ENCODE measurements at places on chromosomes 13 and 19.

- DNase-seq: no peak
Observed at GRCh38 chr13:112693831-112694497, 4.1 kb downstream of the ATP11A start.

DNA sequence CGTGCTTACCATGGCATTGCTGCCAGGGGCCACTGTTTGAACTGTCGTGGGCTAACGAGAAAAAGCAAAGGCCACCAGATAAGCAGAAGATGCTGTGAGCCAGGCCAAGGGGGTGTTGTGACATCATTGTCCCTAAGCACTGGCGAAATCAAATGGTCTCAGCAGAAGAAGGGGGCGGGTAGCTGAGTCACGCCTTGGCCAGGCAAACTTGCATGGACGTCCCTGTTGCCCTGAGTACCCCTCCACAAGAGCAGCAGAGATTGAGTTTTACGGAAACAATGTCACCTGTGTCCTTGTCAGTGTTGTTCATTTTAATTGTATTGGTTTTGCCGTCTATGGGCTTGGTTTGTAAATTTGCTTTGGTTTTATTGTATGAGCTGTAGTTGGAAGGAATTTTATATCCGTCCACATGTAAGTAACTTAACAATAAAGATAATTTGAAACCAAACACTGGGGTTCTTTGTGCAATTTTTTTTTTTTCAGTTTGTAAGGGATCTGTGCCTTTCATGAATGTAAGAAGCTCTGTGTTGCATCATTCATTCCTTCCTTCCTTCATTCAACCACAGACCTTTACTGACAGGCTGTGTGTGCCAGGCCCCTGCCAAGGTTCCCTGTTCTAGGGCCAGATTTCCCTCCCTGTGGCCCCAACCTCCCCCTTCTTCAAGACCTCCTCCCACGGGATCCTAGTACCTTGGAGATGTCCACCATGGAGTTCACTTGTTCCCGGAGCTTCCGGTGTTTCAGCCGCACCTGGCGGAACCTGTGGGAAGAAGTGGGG is 12.3 kb downstream of the KCNN4 start:
- no peak for DNase-seq

DNA sequence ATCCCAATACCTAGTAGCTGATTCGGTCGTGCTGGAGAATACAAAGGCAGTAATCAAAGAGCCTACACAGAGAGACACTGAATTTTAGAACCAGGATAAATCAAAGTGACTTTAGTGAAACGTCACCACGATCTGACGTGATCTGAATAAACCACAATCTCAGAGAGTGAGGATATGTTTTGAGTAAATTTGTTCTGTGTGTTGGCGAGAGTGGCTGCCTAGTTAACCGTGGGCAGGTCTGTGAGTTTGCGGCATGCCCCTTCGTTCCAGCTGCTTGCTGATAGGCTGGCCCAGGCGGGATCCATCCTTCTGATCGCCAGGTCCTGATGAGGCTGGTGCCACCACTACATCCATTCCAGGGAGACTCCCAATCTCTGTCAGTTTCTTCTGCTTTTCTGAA is 40.4 kb downstream of the LRCH1 start:
- DNase-seq: peak; percentile 65

- peak; percentile 44 for DNase-seq
Observed at GRCh38 chr19:14337510-14337909, 43.7 kb upstream of the ADGRE5 start.

GRCh38 chr19:34165295-34165738 is 7.0 kb upstream of the LSM14A start:
- no peak for DNase-seq

GRCh38 chr19:3543150-3544057 is 4.4 kb downstream of the TEKTIP1 start:
- no peak for DNase-seq

- no peak for DNase-seq
Observed at GRCh38 chr13:35793823-35794222, 317.3 kb upstream of the MAB21L1 start.

DNA sequence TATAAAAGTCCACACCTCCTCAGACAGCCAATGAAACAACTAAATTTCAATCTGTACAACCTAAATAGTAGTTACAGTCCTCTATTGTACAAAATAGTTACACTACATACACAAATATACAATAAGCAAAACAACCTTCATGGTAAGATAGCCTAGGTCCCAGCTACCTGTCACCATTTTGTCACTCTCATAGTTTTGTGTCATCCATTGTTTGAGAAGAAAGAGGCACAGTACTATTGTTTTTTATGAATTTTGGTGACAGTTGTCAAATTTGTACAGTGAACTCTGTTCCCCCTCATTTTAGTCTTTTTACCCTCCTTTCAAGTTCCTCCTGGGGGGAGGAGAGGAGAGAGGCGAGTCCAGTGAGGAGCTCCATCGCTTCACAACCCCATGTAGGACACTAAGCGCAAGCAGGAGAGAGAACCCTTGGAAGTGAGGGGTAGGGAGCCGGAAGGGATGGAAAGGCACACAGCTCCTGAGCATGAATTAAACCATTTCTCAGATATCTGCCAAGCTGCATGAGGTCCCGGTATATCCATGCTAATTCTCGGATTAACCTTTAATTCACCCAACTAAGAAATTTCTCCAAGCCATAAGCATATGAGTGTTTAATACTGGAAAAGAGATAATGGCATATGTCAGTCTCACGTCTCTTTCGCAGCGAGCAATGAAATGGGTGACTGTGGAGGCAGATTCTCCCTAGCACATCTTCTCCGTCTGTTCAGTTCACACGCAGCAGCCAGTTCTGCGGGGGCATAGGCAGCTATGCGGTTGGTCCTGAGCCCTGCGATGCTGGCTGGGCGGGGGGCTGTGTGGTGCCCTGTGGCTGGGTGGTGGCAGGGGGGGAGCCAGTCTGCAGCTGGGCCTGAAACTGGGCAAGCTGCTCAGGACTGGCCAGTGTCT is 60.5 kb downstream of the SERP2 start:
- DNase-seq: no peak

GRCh38 chr19:18408053-18408476 is 10.6 kb upstream of the LRRC25 start:
- DNase-seq: no peak

- DNase-seq: no peak
Observed at GRCh38 chr19:39334444-39334976, 1.3 kb downstream of the GMFG start.

GRCh38 chr13:27678306-27679040 is 56.8 kb downstream of the POLR1D start:
- no peak for DNase-seq

DNA sequence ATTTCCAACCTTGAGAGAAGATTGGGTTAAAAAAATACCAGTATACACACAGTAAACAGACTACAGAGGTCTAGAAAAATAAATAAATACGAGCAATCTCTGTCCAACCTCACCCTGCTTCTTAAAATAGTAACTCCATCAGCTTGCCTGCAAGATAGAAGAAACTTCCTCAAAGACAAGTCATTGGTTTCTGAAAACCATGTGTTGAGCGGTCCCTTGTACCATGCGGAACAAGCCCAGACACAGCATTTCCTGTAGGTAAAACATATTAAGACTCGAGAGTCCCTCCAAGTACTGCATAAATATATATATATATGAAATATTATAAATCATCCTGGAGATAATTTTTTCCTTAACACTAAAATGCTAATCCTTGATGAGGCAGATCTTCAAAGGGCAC is 157.4 kb downstream of the MZT1 start:
- no peak for DNase-seq

- DNase-seq: no peak
Observed at GRCh38 chr19:49801966-49802661, 11.0 kb downstream of the FUZ start.

DNA sequence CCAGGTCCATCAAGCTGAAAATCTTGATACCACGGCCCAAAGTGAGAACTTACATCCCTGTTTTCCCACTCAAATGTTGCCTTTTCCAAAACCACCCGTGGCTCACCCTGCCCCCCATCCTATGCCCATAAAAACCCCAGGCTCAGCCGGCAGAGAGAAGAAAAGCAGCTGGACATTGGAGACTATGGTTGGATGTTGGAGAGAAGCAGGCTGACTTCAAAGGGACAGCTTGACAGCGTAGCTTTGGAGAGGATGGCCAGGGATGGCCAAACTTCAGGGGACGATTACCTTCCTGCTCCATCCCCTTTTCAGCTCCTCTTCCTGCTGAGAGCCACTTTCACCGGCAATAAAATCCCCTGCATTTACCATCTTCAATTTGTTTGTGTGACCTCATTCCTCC is 3.5 kb upstream of the ZNF792 start:
- DNase-seq: no peak

GRCh38 chr13:40460116-40460515 is 206.3 kb downstream of the FOXO1 start:
- no peak for DNase-seq

DNA sequence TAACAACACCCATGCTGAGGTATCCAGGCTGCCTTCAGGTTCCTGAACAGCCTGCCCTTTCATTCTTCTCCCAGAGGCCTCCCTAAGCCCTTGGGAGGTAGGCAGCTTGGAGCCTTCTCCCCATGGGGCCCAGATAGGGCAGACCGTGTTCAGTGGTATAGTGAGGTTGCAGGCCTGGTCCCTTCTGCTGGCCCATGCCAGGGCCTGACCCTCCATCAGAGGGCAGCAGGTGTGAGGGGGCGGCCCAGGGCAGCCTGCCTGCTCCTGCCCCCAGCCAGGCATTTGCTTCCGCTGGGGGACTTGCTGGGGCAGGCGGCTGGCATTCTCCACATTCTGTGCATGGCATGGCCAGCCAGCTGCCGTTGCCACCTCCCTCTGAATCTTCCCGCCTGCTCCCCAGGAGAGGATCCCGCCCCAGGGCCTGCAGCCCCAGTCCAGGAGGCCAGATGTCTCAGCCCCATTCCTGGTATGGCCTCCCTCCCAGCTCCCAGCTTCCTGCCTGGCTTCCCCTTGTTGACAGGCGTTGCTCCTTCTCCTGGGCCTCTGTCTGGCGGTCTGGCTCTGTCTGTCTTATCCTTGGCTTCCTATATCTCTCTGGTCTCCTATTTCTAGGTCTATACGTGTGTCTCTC is 8.9 kb downstream of the CIC start:
- DNase-seq: no peak

- DNase-seq: no peak
Observed at GRCh38 chr13:49439609-49440008, 4.3 kb downstream of the CAB39L start.

DNA sequence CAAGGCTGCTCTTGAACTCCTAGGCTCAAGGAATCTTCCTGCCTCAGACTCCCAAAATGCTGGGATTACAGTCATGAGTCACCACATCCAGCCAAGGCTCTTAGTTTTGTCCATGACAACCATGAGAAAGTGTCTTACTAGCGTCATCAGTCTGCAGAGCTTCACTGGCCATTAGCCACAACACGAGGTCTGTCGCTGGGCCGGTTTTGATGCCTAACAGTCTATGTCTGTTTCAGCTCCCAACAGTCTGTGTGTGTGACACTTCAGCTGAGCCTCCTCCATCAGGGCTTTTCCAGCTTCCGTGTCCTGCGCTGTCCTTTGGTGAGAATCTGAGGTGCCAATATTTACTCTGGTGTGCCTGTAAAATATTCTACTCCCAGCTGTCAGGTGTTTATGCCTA is 47.6 kb downstream of the CEP89 start:
- DNase-seq: no peak

GRCh38 chr13:40148101-40148500 is 492.6 kb downstream of the COG6 start:
- no peak for DNase-seq

GRCh38 chr13:37667702-37668101 is 69.1 kb upstream of the POSTN start:
- no peak for DNase-seq

GRCh38 chr19:51097166-51097738 is 11.0 kb downstream of the CTU1 start:
- peak; percentile 43 for DNase-seq

DNA sequence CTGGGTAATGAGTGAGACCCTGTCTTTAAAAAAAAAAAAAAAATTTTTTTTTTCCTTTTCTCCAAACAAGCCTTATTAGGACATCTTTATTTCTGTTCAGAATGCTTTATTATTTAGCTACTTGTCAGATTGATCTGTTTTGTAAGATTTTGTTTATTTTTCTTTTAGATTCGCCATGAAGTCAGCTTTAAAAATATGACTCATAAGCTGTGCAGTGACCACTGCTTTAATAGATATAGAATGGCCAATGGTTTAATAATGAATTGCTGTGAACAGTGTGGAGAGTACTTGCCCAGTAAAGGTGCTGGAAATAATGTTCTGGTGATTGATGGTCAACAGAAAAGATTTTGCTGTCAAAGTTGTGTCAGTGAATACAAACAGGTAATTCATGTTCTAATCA is 47.7 kb downstream of the ZMYM2 start:
- no peak for DNase-seq

GRCh38 chr13:80139196-80139595 is 201.7 kb downstream of the SPRY2 start:
- DNase-seq: no peak

GRCh38 chr19:38211151-38211591 is 12.9 kb downstream of the DPF1 start:
- DNase-seq: peak; percentile 13

- no peak for DNase-seq
Observed at GRCh38 chr19:3803986-3804385, 17.8 kb upstream of the MATK start.

- DNase-seq: no peak
Observed at GRCh38 chr19:17584132-17584531, 28.7 kb downstream of the COLGALT1 start.

GRCh38 chr13:72506706-72507105 is 220.7 kb downstream of the MZT1 start:
- no peak for DNase-seq

DNA sequence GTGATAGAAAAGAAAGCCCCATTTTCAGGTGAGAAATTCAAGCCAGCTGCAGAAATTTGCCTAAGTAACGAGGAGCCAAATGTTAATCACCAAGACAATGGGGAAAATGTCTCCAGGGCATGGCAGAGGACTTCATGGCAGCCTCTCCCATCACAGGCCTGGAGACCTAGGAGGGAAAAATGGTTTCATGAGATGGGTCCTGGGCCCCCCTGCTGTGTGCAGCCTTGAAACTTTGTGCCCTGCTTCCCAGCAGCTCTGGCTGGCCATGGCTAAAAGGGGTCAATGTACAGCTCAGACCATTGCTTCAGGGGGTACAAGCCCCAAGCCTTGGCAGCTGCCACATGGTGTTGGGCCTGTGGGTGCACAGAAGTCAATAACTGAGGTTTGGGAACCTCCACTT is 9.9 kb downstream of the N4BP2L1 start:
- no peak for DNase-seq

GRCh38 chr13:65679240-65679639 is 1550.9 kb downstream of the PCDH9 start:
- no peak for DNase-seq

GRCh38 chr13:99206873-99207272 is 6.2 kb downstream of the UBAC2 start:
- DNase-seq: no peak

Data from T-cell (primary cell).